HL-60 (cell line): ENCODE measurements at places on chromosomes 5 and 9.

- no peak for DNase-seq
These were observed 268.2 kb upstream of the RFX3 start for GRCh38 chr9:3793971-3794383.

- no peak for DNase-seq
These were observed 19.2 kb upstream of the ERBIN start for GRCh38 chr5:65907135-65907534.

GRCh38 chr5:172107571-172107970, 80.5 kb downstream of the STK10 start:
- no peak for DNase-seq

- no peak for DNase-seq
These were observed 72.8 kb downstream of the STARD4 start for GRCh38 chr5:111439473-111440075.

GRCh38 chr5:149471406-149472183, 79.6 kb downstream of the CSNK1A1 start:
- no peak for DNase-seq

DNA sequence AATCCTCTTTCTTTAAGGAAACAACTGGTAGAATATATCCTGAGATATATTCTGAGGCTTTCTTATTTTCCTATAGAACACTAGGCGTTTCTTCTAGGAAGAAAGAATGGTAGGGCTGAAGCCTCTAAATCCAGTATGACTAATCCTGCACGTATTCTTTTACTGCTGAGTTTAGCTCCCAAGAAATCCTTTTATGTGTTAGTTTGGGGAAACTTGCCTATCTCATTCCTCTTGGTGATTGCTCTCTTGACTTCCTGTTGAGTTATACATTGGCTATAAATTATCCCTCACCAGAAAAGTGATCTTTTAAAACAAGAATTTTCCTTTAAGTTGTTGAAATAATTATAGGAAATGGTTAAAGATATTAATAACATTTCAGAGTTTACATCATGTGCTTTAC, 422.9 kb downstream of the TMEM161B start:
- no peak for DNase-seq

GRCh38 chr5:89450149-89450538, 567.2 kb upstream of the MEF2C start:
- no peak for DNase-seq

DNA sequence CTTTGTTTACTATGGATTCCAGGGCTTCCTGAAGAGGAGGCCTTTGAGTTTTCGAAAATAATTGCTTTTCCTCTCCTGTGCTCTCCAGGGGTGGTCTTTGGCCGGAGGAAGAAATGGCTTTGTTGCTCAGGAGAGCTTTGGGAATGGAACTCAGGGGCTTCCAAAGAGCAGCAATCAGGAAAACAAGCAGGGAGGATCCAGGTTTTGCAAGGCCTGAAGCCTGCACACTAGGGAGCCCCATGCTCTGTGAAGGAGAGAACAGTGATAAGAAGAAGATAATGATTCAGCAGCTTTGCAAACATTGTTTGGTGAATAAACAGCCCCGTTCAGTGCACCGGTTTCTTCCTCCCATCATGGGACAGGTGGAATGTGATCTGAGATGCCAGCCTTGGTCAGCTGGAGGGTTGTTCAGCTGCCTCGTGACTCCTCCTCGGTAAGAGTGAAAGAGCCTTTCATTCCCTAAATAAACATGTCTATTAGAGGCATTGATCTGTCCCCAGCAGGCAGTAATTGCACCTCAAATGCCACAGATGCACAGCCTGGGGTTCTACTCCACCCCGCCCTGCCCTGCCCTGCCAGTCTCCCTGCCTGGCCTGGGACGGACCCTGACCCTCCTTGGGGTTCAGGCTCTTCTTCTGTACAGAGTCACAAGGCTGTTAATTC, 11.5 kb upstream of the ALDH1B1 start:
- DNase-seq: no peak

GRCh38 chr9:5140151-5140550, 45.3 kb downstream of the INSL6 start:
- DNase-seq: no peak

- no peak for DNase-seq
These were observed 47.7 kb downstream of the SIL1 start for GRCh38 chr5:139150367-139150999.

GRCh38 chr9:128192601-128193371, 1.4 kb upstream of the CIZ1 start:
- DNase-seq: no peak

GRCh38 chr9:126132746-126133145, 193.9 kb upstream of the MVB12B start:
- no peak for DNase-seq

- DNase-seq: no peak
These were observed 347.9 kb upstream of the SEMA6A start for GRCh38 chr5:116922532-116922931.

GRCh38 chr5:118548761-118549720, 439.3 kb downstream of the DTWD2 start:
- peak; percentile 6 for DNase-seq

DNA sequence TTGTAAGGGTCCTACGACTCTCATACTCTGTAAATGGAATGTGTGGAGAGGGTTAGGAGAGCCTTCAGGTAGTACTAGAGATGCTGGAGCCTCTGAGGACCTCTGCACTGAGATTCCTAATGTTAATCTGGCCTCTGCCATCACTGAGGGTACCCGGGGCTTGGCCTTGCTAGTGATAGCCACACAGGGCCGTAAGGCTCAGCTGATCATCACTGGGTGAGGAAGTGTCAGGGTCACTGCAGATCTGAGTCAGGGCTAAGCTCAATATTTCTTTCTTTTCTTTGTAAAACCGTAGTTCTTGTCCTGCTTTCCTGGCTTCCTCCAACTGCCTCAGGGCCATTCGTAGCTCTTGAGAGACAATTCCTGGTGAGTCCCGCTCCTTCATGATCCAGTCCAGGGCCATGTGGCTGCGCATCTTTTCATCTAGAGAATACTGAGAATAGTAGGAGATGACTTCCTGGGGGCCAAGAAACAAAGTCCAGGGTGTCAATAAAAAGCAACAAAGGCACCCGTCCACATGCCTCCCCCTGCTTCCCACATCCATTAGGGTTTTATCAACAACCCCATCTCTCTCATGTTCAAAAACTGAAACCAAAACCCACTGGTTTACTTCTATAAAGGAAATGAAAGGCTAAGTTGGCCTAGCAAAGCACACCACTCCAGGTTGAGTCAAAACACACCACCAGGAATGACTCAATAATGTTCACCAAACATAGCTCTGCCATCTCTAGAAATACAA, 47.7 kb downstream of the LIX1 start:
- DNase-seq: no peak

GRCh38 chr5:111792471-111793058, 35.6 kb upstream of the NREP start:
- no peak for DNase-seq
